Activated CD4-positive, alpha-beta T cell treated with anti-CD3 and anti-CD28 coated beads, Interleukin-2, amount 50 U/mL, for 24 hours (primary cell): ENCODE measurements at places on chromosomes 5 and 9.
A peak's percentile ranks its signal among the peaks of the same experiment; 100 is the strongest.

DNA sequence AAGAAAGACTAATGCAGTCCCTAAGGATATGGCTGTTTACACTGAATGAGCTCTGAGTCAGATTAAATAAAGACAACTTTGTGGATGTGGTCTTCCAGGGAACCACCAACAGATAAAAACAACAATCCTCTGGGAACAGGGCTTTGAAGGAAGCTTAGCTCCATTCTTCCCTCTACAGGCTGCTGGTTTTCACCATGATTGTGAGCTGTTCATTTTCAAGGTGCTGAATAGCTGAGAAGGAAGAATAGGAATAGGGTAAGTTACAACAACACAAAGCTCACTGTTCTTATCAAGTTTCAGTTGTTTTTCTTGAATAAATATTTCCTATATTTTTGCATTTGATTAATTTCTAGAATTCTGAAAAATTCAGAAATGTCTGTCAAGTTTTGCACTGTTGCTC lies 25.9 kb upstream of the PTAR1 start:
- DNase-seq, result no peak

DNA sequence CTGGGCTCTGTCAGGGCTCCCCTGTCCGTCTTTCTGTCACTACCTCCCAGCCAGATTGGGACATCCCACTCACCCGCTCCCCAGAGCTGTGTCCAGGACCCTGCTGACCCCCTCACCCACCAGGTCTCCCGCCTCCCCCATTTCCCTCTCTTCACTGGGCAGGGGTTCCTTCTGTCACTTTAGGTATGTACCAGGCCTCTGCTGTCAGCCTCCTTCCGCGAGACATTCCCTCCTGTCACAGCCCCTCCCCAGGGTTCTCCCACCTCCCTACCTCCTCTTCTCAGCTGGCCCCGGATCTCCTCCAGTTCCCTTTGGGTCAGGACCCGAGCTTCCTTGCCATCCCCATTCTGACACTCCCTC lies 488 bp downstream of the POLR1E start:
- no peak for DNase-seq

DNA sequence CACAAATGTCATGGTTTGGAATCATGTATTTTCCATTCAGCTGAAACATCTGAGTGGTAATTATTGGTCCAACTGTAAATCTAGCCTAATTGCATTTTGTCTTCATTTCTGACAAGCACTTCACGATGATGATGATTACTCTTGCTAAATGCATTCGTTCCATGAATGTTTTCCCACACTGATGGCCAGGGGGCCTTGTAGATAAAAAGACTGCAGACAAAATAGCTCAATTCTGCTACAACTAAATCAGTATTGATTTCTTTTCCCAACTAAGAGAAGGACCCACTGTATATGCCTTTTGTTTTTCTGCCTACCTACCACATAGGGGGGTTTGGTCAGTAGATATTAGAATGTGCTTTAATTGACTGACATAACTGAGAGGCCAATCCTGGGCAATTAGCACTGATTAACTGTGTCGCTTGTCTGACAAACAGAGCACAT lies 1351.3 kb upstream of the NUDT12 start:
- DNase-seq, result no peak

GRCh38 chr9:87502391-87503221 lies 4.9 kb downstream of the DAPK1 start:
- no peak for DNase-seq

GRCh38 chr5:157265714-157266285 lies at the start of gene CYFIP2:
Gene CYFIP2, plus strand, starts transcription at chr5:157266123. Its CDS starts 19,239 bp downstream, at chr5:157285362.
- peak; percentile 69 for DNase-seq

DNA sequence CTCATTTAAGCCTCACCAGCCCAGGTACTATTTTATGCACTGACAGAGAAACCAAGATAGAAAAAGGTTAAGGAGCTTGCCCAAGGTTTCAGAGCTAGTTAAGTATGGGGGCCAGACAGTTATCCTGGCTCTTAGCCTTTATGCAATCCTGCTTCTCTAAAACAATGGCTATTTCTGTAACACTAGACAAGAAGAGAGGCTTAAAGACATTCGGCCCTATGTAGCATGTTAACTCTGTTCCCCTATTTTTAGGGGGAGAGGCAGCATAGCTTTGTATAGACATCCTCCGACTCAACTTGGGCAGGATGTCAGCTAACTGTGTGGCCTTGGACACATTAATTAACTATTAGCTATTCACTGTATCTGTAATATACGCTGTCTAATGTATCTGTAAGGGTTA lies 54.6 kb downstream of the LHFPL2 start:
- DNase-seq, result no peak

DNA sequence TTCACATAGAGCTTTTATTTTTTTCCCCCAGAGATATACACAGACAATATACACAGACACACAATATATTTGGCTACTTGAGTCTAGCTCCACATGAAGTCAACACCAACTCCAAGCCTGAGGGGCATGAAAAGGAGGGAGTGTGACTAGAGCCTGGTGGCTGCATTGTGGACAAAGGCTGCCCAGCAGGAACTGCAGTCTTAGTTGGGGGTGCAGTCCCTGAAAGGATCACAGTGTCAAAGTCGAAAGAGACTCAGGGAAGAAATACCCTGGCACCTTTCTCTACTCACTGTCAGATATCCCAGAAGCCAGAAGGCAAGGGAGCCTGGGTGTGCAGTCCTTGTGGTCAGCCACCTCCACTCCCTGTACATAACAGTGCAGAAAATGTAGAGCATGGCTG lies 231.6 kb upstream of the RPS23 start:
- DNase-seq, result no peak

DNA sequence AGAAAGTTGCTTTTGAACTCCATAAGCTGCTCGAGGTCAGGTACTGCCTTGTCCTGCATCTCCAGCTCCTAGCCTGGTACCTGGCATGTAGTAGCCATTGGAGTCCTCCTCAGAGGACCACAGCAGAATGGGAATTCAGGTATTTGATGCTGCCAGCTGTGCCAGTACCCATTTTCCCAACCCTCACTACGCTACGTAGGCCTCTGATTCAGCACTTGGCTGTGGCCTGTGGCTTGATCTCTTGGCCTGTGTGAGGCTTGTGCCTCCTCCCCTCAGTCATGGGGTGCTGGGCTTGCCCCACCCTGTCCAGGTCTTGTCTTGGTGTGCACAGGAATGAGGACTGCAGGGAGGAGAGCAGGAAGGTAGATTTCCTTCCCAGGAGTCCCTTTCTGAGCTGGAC lies 11.8 kb downstream of the OTULIN start:
- no peak for DNase-seq

- DNase-seq, result no peak
Measured at GRCh38 chr9:110762783-110763182, 94.2 kb downstream of the MUSK start.

GRCh38 chr9:135851748-135852147 lies 55.6 kb downstream of the CAMSAP1 start:
- no peak for DNase-seq

- no peak for DNase-seq
Measured at GRCh38 chr5:90550963-90551362, 7.6 kb upstream of the ADGRV1 start.

GRCh38 chr5:74953937-74954720 lies 87.9 kb upstream of the FAM169A start:
- DNase-seq, result no peak

DNA sequence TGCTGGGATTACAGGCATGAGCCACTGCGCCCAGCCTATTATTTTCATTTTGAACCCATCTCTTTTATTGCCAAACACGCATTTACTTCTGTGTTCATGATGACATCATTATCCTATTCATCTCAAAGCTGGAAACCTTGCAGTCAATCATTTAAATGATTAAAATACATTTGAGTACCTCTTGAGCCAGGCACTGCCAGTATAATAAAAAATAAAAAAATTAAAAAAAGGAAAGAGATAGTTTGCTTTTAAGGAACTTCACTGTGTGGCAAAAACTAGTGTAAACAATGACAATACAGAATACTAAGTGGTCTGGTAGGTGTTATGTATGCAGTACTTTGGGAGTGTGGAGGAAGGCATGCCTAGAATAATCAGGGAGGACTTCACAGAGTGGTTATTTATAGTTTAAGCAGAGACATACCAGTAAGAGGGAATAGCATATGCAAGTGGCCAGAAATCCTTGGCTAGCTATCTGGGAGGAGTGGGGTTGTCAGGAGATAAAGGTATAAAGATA lies 8.6 kb downstream of the NSD1 start:
- no peak for DNase-seq

DNA sequence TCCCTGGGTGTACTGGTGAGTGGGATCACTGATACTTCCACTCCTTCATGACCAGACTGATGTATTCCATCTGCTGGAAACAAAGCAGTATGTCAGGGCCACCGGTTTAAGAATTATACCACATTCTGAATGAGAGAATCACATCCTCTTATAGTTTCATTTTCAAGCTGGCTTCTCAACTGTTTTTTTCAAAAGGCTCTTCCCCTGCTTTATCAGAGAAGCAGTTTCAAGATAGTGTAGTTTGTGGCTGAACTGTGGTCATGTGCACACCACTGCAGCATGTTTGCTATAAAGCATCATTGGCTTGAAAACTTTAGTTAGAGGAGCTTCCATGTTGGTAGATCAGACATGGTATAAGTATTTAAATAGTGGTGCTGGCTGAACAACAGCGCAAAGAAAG lies 450.5 kb upstream of the CDH10 start:
- no peak for DNase-seq

- no peak for DNase-seq
Measured at GRCh38 chr9:84478996-84479395, 138.4 kb upstream of the SLC28A3 start.

DNA sequence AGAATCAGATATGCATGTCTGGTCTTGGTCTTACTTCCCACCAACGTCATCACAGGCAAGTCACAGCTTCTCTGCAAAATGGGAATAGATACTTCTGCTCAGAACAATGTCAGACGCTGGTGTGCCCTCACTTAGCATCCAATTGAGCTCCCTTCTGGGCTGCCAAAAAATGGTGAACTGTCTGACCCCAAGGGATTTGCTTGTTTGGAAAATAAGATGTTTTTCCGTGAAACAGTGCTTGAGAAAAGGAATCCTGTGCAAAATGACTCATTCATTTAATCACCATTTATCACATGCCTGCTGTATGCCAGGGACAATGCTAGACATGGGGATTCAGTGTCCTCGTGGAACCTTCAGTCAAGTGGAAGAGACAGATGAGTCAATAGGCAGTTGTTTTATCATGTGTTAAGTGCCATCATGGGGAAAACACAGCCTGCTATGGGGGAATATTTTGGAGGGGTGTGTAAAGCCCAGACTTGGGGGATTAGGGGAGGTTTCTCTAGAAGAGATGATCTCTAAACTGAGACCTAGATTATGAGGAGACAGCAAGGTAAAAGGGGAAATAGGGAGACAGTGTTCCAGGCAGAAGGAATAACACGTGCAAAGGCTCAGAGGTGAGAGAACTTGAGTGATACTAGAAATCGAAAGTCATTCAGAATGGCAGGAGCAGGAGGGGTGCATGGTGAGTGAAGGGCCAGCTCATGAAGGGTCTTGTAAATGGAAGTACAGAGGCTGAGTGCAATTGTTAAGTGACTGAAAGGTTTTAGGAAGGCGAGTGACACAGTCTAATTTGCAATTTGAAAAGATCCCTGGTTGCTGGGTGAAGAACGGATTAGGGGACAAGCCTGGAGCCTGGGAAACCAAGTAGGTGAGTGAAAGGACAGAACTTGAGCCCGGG lies 3.9 kb downstream of the NIPAL4 start:
- DNase-seq, result no peak

- no peak for DNase-seq
Measured at GRCh38 chr5:92694067-92694466, 887.0 kb downstream of the NR2F1-AS1 start.

- no peak for DNase-seq
Measured at GRCh38 chr5:20522905-20523482, 535.0 kb upstream of the CDH18 start.

GRCh38 chr5:29568028-29568427 lies 1625.5 kb upstream of the CDH6 start:
- DNase-seq, result no peak

- DNase-seq, result no peak
Measured at GRCh38 chr5:56829137-56829908, 14.0 kb downstream of the MAP3K1 start.

GRCh38 chr5:149810856-149811255 lies 80.7 kb downstream of the PPARGC1B start:
- DNase-seq, result no peak

DNA sequence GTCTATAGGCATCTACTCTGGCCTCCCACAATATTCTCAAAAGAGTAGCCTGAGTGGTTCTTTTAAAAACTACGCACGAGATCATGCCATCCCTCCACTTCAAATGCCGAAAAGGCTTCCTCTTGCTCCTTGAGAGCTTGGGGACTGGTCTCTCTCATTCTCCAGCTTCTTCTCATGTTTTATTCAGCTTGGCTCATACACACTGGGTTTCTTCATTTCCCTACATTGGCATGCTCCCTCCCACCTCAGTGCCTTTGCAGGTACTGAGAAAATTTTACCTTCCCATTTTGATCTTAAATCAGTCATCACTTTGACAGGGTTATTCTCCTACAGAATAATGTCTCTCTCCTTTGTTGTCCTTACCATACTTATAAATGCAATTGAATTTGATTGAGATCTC lies 20.4 kb downstream of the PRLR start:
- DNase-seq, result no peak

- no peak for DNase-seq
Measured at GRCh38 chr9:18834740-18835361, 198.2 kb downstream of the SAXO1 start.

GRCh38 chr5:181028032-181028819 lies 11.8 kb upstream of the BTNL9 start:
- no peak for DNase-seq

DNA sequence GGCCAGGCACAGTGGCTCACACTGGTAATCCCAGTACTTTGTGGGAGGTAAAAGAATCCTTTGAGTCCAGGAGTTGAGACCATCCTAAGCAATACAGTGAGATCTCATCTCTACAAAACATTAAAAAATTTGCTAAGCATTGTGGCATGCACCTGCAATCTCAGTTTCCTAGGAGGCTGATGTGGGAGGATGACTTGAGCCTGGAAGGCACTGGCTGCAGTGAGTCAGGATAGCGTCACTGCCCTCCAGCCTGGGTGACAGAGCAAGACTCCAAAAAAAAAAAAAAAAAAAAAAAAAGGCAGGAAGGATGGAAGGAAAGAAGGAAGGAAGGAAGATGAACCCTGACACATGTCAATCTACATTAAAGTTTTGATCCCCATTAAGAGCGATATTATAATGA lies 1452.2 kb upstream of the ACO1 start:
- no peak for DNase-seq

- DNase-seq, result no peak
Measured at GRCh38 chr5:120447706-120448239, 16.3 kb upstream of the PRR16 start.

GRCh38 chr9:21685502-21685901 lies 116.9 kb upstream of the MTAP start:
- no peak for DNase-seq

DNA sequence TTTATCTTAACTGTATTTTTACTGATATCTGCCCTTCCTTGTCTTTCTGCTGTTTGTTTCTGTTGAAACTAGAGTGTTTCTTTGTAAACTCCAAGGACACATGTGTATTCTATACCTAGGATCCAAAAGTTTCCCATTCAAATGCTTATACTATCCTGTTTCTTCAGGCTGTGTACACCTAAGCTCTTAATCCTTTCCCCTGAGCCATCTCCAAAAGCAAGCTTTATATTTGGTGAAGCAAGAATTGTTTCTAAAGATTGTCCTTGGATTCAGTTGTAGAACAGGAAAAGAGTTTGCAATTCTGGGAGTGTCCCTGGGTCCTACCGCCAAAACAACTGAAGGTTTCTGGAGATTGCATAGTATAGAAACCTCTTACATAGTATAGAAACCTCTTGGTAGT lies 65.9 kb downstream of the CWC27 start:
- DNase-seq, result no peak
